ENCODE measurements at places on chromosomes 1 and 21.

GRCh38 chr1:35432231-35432630 lies 125.0 kb downstream of the KIAA0319L start:
- no peak for DNase-seq

DNA sequence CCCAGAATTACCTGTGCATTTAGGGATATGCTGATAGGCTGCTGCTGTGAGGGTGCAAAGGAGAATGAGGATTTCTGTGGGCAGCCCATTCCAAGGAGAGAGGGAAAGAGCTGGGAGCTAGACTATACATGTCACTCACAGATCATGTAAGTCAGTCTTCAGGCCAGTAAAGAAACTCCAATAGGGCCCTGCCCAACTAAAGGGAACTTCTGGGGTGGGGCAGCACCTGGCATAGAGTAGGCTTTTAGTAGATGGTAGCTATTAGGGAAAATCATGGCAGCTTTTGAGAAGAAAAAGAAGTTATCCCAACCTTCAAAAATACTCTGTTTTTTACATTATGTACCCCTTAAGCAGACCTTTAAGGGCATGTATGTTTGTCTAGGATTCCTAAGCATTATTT lies 89.6 kb downstream of the ST6GALNAC3 start:
- no peak for DNase-seq

- DNase-seq: no peak
Observed at GRCh38 chr1:239387304-239388158, 1.2 kb downstream of the CHRM3 start.

DNA sequence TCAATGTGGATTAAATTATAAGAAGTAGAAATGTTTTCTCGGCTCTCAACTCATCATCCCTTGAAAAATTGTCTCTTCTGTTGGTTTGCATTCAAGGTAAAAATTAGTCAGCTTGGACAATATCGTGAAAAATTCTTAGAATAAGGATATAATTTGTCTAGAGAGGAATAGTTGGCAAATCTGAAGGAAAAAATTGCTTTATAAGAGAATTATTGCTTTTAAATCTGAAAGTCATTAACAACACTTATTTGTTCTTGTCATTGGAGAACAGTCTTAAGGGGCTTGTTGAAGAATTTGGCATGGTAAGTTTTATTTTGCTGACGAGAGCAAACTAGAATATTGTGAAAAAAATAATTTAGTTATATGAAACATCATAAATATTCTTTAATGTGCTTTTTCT lies 26.4 kb downstream of the ANGPTL1 start:
- no peak for DNase-seq

DNA sequence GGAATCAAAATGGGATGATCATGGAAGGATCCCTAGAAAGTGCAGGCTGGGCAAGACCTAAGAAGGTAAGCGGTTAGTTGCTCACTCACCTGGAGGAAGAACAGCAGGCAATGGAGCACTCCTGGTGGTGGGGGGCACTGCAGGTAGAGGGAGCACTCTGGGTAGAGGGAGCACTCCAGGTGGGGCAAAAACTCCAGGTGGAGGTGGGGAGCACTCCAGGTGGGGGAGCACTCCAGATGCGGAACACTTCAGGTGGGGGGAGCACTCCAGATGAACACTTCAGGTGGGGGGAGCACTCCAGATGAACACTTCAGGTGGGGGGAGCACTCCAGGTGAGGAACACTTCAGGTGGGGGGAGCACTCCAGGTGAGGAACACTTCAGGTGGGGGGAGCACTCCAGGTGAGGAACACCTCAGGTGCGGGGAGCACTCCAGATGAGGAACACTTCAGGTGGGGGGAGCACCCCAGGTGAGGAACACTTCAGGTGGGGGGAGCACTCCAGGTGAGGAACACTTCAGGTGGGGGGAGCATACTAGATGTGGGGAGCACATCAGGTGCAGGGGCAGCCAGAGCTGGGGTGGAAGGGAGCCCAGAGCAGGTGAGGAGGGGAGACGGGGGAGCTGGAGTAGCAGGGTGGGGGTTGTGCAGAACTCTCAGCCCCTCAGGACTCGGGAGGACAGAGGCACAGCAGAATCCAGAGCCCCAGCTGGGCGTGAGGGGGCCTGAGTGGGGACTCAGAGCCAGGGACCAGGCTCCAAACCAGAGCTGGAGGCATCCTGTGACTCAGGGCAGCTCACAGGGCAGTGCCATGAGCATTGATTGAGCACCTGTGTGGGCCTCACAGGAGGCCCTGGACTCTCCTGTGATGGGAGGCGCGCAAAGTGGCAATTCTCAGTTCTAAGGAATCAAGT lies 37.7 kb upstream of the COL6A1 start:
- no peak for DNase-seq

DNA sequence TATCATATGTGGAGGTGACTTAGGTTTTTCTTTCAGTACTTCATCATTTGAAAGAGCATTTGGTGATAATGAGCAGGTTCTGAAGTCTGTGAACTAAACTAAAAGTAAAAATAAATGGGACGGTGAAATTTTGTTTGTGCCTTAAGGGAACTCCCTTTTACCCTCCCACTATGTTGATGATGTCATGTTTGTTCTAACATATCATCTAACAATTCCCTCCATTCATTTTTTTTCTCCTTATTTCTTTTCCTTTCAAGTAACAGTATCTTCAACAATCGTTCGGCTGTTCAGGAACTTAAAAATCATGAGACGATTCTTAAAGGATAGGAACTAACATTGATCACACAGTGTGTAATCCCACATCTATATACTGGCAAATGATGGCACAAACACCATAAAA lies 30.0 kb upstream of the IRF2BP2 start:
- DNase-seq: no peak

GRCh38 chr1:116415699-116416533 lies 42.9 kb downstream of the ATP1A1 start:
- DNase-seq: no peak

GRCh38 chr1:201602413-201603265 lies 63.7 kb downstream of the NAV1 start:
- DNase-seq: no peak

DNA sequence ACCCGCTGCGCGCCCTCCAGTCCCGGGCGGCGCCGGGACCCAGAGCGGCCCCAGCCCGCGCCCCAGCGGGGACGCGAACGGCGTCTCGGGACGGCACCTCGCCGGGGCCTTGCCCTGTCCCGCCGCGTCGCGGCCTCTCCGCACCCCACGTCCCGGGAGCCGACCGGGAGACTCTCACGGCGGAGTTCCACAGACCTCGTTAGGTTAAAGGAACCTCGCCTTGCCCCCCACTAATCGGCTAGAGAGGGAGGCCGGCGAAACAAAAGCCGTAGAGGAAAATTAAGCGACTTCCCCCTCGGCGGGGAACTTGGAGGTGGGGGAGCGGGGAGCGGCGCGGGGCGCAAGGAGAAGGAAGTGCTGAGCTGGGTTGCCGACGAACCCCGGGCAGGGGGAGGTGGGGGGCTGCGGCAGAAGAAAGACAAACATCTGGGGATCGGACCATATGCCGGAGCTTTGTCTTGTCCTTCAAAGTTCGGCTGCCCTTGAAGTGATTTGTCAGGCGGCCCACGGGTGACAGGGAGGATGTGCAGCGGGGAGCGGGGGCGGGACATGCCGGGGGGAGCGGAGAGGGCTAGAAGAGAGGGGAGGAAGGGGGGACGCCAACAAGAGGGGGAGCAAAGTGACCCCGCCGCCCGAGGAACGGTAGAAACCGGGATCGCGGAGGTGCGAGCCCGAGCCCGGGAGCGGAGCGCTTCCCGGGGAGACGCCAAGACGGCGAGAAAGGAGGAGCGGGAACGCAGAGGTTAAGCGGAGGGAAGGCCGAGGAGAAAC lies 120.0 kb upstream of the RRP15 start:
- no peak for DNase-seq

GRCh38 chr21:28336314-28336713 lies 656.4 kb downstream of the LTN1 start:
- DNase-seq: no peak

- DNase-seq: no peak
Observed at GRCh38 chr1:92743221-92743620, 41.7 kb downstream of the EVI5 start.

- DNase-seq: no peak
Observed at GRCh38 chr1:25095635-25096200, 136.6 kb downstream of the SYF2 start.

DNA sequence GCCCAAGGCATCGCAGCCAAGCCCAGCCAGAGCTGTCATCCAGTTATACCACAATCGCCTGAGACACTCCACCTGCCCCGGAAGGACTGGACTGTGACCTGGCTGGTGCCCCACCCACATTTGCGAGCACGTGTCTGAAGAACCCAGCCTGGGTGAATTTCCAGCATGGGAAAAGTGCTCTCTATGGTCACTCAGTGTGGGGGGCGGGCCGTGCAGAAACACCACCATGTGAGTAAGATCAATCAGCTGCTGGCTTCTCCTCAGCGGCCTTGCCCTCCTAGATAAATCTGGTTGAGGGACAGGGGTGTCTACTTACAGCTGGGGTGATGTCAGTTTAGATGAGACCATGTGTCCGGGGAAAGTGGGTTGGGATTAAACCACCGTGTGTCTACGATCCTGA lies 44.8 kb downstream of the URB1 start:
- DNase-seq: no peak
